Stimulated activated CD8-positive, alpha-beta memory T cell treated with anti-CD3 and anti-CD28 coated beads, Interleukin-2, amount 100 ng/mL, for 1 hour (primary cell): ENCODE measurements at places on chromosomes 4 and X.

GRCh38 chr4:157220371-157220881 lies at the start of gene GRIA2:
GRIA2 (plus strand) TSS chr4:157220728; CDS start chr4:157221043, 315 bp downstream.
- DNase-seq = no peak

DNA sequence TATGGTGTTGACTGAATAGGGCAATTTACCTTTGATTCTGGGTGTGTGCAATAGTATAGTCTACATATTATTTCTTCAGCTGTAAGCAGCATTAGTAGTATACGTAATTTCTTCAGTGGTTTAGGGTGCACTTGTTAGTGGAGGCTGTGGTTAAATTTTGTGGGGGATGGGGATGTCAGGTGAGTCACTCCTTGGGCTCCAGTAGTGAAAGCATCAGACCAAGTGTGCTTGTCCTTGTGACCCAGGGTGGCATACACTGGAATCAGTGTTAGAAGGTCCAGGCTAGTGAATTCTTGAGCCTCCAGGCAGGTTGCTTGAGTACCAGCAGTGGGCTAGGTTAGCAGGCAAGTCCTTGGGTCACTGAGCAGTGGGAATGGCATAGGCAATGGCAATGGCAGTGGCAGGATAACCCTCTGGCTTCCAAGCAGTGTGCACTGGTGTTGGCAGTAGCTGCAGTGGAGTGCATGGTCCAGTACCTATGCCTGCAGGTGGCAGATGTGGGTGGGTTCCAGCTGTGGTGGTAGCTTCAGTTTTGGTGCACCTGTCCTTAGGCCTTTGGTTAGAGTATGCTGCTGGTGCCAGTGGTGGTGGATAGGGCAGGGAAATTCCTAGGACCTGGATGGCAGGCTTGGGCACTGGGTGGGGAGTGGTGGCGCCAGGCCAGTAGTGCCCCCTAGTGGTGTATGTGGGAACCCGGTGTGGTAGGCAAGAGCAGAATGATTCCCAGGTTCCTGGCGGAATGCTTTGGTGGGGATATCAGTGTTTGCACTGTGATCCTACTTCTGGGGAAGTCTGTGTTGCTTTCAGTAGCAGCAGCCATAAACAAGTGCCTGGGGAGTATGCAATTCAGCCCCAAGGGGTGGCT lies 531.0 kb downstream of the SMARCA1 start:
- DNase-seq = no peak

GRCh38 chr4:16083241-16084191 lies at the start of gene PROM1:
PROM1 (minus strand) TSS chr4:16084023; CDS start chr4:16075906, 8,117 bp downstream.
- DNase-seq = no peak

GRCh38 chrX:103831803-103832544 lies at the start of gene RAB9B:
RAB9B (minus strand) TSS chrX:103832257; CDS start chrX:103825784, 6,473 bp downstream.
- no peak for DNase-seq

DNA sequence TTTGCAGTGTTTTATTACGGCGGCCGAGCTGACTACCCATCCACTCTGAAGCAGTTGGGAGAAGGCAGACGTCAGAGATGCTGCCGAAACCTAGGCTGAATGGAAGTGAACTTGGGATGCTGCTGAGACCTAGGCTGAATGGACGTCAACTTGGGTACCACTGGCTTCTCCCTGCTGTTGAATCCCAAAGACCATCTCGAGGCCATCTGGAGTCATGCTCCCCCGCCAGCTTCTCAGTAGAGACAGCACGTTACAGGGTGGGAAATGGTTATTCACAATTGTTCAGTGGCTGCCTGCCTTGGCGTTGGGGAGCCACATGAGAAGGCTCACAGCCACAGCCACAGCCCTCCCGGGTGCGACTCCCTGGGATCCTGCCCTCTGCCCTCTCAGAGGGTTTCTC lies 40.9 kb downstream of the P2RY8 start:
- DNase-seq = no peak

DNA sequence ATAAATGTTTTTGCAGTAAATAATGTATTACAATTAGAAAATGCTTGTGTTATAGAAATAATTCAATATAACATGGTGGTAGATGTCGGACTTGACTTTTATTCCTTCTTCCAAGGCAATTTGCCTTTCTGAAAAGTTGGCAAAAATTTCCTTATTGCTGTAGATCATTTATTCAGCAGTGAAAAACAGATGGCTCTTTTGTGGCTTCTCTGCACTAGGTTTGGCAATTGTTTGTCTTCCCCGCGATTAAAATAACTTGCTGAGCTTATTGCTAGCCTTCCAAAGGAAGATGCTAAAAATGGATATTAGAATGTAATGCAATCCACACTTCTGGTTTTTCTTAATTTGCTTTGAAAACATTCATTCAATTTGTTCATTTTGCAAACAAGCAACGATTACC lies 1977.9 kb upstream of the ADGRL3 start:
- DNase-seq = no peak

GRCh38 chr4:148124512-148124911 lies 317.7 kb downstream of the NR3C2 start:
- DNase-seq = no peak

DNA sequence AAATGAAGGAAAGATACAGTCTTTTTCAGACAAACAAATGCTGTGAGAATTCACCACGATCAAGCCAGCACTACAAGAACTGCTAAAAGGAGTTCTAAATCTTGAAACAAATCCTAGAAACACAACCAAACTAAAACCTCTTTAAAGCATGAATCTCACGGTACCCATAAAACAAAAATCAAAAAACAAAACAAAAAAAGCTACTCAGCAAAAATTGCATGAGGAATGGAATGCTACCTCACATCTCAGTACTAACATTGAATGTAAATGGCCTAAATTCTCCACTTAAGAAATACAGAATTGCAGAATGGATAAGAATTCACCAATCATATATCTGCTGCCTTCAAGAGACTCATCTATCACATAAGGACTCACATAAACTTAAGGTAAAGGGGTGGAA lies 300.1 kb downstream of the NAF1 start:
- no peak for DNase-seq

DNA sequence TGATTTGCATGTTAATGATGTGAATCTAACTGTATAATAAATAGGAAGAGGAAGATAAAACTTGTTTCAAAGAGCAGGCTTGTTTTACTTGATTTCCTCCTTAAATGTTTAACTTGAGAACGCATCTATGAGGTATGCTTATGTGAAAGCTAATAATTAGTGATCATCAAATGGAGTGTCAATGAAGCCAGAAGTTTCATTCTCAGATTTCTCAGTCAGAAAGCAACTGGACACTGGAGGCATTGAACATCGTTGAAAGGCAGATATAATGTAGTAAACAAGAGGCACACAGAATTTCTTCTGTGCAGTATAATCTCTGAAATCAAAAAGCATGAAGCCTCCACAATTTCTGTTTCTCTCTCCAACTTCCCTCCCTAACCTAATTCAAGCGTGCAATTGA lies 672.9 kb downstream of the ADGRL3 start:
- DNase-seq = no peak

DNA sequence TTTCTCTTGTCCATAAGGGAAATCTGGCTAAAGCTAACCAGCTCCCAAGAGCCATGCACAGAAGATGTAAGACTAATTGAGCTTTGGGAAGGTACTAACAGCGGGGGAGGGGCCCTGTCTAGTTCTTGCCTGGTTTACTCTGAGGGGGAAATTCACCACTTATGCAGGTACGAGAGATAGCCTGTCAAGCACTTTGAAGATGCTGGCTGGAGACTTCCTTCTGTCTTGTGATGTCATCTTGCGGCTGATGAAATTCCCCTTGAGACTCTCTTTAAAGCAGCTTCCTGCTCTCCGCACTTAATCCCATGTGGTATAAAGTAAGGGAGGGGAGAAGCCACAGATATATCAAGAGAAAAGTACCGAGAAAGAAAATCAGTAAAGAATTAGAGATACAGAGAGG lies 345.3 kb downstream of the MAPK10 start:
- DNase-seq = no peak

GRCh38 chr4:165294907-165295306 lies 32.6 kb upstream of the MSMO1 start:
- DNase-seq = no peak

DNA sequence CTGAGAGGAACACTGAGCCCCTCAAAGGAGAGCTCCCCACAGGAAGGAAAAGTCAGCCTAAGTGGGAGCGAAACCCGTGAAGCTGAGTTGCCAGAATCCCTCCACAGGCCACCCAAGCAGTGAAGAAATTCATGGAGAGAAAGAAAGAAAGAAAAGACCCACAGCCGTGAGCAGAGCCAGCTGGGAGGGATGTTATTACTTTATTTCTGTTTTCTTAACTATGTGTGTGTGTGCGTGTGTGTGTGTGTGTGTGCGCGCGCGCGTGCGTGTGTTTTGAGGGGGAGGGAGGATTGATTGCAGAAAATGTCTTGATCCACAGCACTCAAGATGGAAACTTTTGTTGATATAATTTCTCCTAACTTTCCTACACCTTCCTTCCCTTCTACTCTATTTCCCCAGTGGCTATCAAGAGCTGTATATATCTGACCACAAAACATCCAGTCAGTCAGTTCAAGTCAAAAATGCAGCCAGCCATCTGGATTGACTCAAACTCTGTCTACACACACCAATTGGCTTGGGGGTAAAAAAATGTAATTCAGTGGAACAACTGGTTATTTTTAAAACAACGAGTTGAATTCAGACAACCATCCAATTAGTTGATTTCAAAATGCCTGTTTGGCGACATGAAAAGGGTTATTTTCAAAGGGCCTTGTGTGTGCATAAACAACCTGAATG lies 13.8 kb upstream of the GPC3 start:
- no peak for DNase-seq

DNA sequence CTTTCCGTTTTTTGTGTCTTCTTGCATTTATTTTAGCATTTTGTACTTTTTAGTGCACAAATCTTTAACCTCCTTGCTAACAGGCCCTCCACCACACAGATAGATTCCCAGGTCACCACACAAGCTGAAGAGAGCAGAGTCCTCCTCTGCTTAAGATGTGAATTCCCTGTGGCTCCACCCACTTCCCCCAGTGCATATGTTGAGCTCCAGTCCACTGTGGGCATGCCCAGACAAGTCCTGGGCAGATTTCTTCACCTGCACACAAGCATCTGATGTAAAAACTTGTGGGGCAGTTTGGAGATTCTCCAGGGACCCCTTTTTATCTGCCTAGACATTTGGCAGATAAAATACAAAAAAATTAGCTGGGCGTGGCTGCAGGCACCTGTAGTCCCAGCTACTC lies 19.8 kb upstream of the PASD1 start:
- no peak for DNase-seq

- no peak for DNase-seq
These were observed 7.8 kb downstream of the CPEB2 start for GRCh38 chr4:15010038-15010585.
